MCF 10A (cell line): ENCODE measurements at places on chromosomes 2 and 18. TPM values are rescaled to one million over a fixed set of nuclear protein-coding genes. Genes with fewer than 3 reads are reported as not detected.

DNA sequence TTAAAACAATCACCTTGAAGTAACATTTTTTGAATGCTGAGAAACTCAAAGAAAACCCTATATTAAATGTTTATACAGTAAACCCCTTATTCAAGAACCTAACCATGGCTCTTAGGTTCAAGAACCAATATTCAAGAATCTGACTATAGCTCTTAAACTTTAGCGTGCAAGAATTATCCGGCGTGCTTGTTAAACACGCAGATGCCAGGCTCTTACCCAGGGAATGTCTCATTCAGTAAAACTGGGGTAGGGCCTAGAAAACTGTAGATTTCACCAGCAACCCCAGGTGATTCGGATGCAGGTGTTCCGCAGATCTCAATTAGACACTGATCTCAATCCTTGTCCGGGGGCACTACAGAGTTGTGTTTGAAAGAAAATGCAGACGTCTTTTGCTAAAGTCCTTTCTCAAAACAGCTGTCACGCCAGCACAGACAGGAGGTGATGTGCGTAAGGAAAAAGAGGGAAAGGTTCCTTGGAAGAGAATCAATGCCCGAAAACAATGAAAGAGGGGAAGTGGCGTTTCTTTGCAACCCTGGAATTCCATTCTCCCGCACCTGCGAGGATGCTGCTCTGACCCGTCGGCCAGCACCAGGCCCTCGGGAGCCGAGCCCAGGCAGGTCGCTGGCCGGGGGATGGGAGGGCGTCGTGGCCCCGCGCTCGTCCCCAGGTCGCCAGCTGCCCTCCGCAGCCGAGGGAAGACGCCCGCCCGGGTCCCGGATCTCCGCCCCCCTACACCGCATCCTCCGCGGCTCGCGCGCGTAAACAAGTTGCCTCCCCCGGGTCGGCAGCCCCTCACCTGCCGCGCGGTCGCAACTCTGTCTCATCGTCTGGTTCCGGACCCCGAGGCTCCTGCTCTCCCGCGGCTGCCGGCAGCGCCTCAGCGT lies 851 bp downstream of the EIF2AK3 start:
- H3K4me1 ChIP-seq, result no peaks in the 10 kb centered on the region
- H3K36me3 ChIP-seq, result no peaks in the 10 kb centered on the region
- H3K27ac ChIP-seq, result no peak overlapping the region
- peak; percentile 16 for DNase-seq

DNA sequence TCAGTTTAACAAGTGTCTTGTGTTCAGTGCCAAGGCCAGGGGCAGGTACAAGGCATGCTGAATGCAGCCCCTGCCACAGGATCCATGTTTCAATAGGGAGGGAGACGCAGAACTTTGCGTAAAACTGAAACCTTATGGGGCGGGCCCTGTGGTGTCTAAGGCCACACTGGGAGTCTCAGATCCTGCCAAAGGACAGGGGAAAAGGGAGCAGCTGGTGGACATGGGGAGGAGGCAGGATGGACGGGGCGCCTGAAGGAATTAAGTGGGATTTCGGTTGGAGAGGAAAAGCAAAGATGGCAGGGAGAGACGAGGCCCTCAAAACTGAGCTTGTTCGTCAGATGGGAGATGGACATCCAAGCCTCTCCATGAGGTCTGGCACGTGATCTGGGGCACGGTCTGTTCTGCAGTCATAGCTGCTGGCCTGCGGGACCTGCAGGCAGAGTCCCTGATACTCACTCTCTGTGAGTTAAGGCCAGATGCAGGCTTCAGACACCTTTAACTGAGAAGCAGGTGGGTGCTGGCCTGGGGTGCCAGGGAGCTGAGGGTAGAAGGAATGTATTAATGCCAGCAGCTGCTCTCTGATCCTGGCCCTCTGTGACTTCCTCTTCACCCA lies 48.8 kb downstream of the TCF7L1 start:
- H3K36me3 ChIP-seq, result no peaks in the 10 kb centered on the region
- no peak overlapping the region for H3K4me3 ChIP-seq
- no peaks in the 10 kb centered on the region for H3K4me1 ChIP-seq

- H3K4me3 ChIP-seq, result no peak overlapping the region
- no peaks in the 10 kb centered on the region for H3K4me1 ChIP-seq
- H3K27me3 ChIP-seq, result no peaks in the 10 kb centered on the region
- H3K36me3 ChIP-seq, result peaks cover 7% of the 10 kb centered on the region
Measured at GRCh38 chr2:120842456-120843439, 107.1 kb downstream of the GLI2 start.

DNA sequence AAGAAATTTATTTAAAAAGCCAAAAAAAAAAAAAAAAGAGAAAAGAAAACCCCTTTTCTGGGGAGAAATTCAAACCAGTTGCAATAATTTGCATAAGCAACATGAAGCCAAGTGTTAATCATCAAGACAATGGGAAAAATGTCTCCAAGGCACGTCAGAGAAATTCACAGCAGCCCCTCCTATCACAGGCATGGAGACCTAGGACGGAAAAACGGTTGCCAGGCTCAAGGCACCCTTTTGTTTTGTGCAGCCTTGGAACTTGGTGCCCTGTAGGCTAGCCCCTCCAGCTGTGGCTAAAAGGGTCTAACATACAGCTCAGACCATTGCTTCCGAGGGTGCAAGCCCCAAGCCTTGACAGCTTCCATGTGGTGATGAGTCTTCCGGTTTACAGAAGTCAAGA lies 509.2 kb upstream of the SOX11 start:
- H3K4me1 ChIP-seq, result no peaks in the 10 kb centered on the region
- no peak overlapping the region for H3K4me3 ChIP-seq
- no peaks in the 10 kb centered on the region for H3K27me3 ChIP-seq

CHST10 gene
- total RNA-seq, result 2.3 and 4.0 TPM in 2 replicates

CDCA7 gene
- 6.2 and 14.0 TPM in 2 replicates for total RNA-seq
